ENCODE measurements at places on chromosomes 7 and 10. TPM values are rescaled to one million over a fixed set of nuclear protein-coding genes. Genes with fewer than 3 reads are reported as not detected.

DNA sequence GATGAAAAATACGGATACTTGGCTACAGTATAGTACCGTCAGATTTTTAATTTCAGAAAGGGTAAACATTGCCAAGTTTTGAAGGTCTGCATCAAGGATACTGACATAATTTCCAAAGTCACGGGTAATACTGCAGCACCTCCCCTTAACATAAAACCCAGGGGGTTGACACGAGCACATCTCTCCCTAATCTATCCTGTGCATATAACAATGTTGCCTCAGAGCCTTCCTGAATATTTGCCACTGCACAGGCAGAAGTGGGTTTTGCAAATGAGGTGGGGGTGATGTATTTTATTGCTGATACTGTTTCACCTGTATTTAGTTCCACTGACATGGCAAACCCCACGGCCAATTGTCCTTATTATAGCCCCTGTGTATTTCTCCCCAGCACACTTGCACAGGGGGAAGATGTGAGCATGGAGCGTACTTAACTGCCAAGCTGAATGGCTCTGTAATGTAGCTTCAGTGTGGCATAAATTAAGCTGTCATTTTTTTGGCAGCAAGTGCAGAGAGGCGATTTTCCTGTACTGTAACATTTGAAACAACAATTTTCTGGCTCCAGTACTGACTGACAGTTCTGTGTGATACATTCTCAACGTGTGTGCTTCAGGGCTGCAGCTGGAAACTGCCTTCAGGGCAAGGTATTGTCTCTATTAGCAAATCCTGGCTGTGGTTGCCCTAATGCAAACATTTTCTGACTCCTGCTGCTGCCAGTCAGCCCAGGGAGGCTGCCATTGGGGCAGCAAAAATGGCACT, 299.6 kb upstream of the SP4 start:
- H3K4me3 ChIP-seq, result no peak overlapping the region
- no peaks in the 10 kb centered on the region for H3K36me3 ChIP-seq
- H3K27me3 ChIP-seq, result no peaks in the 10 kb centered on the region
- no peak for DNase-seq
- no peak overlapping the region for H3K27ac ChIP-seq

Gene CYP26C1
- 0.08 TPM for total RNA-seq

DNA sequence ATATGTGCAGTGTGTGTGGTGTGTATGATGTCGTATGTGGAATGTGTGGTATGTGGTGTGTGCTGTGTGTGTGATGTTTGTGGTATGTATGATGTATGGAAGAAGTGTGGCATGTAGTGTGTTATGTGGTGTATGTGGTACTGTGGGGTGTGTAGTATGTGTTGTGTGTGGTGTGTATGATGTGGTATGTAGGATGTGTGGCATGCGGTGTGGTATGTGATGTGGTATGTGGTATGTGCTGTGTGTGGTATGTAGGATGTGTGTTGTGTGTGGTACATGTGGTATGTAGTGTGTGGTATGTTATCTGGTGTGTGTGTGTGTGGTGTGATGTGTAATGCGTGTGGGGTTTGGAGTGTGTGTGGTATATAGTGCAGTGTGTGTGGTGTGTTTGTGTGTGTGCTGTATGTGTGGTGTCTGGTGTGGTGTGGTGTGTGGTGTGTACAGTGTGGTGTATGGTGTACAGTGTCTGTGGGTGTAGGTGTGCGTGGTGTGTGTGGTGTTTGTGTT, 129.6 kb downstream of the ATP6V0E2 start:
- H3K36me3 ChIP-seq, result no peaks in the 10 kb centered on the region
- DNase-seq, result no peak
- H3K4me1 ChIP-seq, result no peaks in the 10 kb centered on the region
- no peaks in the 10 kb centered on the region for H3K27me3 ChIP-seq
- H3K4me3 ChIP-seq, result no peak overlapping the region

DNA sequence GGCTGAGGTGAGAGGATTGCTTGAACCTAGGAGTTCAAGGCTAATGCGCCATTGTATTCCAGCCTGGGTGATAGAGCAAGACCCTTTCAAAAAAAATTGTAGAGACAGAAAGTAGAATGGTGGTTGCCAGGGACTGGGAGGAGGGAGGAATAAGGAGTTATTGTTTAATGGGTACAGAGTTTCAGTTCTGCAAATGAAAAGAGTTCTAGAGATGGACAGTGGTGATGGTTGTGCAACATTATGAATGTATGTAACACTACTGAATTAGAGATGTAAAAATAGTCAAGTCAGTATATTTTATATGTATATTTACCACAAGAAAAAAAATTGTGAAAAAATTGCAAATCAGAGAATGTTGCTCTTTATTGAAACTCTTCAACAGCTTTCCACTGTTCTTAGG, 266.5 kb upstream of the NPY start:
- no peak overlapping the region for H3K27ac ChIP-seq
- H3K36me3 ChIP-seq, result no peaks in the 10 kb centered on the region
- no peaks in the 10 kb centered on the region for H3K27me3 ChIP-seq
- DNase-seq, result no peak
- no peak overlapping the region for H3K4me3 ChIP-seq

GRCh38 chr7:137695494-137695893, 151.3 kb downstream of the DGKI start:
- no peaks in the 10 kb centered on the region for H3K27me3 ChIP-seq
- H3K27ac ChIP-seq, result no peak overlapping the region
- no peaks in the 10 kb centered on the region for H3K4me1 ChIP-seq
- DNase-seq, result no peak
- no peak overlapping the region for H3K4me3 ChIP-seq

DNA sequence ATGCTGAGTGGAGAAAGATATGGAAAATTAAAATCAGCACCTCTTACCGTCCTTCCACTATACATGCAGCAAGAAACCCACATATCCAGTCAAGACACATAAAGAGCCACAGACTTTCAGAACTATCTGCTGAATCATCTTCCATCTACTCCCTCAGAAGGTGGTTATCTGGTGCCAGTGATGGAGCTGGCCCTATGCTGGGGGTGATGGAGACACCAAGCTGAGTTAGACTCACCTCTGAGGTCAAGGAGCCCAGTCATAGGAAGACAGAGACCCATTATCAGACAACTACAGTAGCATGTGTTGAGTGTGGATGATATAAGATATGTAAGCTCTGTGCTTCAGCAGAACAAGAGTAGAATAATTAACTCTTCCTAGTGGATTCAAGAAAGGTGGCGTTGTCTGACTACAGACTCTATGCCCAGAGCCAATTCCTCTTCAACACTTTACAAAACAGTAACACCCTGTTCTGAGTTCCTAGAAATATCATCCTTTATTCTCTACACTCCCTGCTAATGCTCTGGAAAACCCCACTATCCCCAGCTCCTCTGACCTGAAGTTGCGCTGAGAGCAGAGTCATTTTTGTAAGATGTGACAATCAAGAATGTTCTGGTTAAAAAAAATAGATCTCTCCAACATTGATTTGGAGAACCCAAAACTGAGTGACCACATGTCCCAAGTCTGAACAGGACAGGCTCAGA, 14.3 kb downstream of the CYP3A5 start:
- no peaks in the 10 kb centered on the region for H3K27me3 ChIP-seq
- H3K4me1 ChIP-seq, result no peaks in the 10 kb centered on the region
- no peak for DNase-seq
- no peaks in the 10 kb centered on the region for H3K36me3 ChIP-seq

DNA sequence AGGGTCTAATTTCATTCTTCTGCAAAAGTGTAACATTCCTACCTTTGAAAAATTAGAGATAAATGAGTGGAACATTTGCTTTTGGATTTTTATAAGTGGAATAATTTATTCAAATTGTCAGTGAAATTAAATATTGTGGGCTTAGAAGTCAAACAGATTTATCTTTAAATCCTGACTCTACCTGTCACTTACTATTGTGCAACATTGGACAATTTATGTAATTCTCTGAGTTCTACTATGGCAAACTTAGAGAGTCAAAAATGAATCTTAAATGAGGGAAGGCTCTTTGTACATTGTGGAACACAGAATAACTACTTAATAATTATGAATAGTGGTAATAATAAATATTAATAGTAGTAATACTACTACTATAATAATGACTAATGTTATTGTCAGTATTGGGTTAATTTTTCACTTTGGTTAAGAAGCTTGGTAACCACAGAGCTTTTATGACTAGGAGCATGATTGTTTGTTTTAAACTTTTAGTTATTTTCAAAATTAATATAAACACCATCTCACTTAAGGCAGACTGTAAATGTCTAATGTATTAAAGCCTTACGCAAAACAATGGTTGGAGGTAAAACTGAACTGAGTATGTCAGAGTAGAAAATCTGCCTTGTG, 70.0 kb downstream of the PRKG1 start:
- no peaks in the 10 kb centered on the region for H3K27me3 ChIP-seq
- no peaks in the 10 kb centered on the region for H3K36me3 ChIP-seq
- H3K4me1 ChIP-seq, result no peaks in the 10 kb centered on the region
- no peak overlapping the region for H3K4me3 ChIP-seq
